GDM1 (cell line): ENCODE measurements at places on chromosomes 7 and 10.

GRCh38 chr7:69358163-69358821 is 240.0 kb upstream of the AUTS2 start:
- DNase-seq: no peak

- DNase-seq: no peak
Observed at GRCh38 chr10:80870282-80870681, 332.6 kb downstream of the SH2D4B start.

DNA sequence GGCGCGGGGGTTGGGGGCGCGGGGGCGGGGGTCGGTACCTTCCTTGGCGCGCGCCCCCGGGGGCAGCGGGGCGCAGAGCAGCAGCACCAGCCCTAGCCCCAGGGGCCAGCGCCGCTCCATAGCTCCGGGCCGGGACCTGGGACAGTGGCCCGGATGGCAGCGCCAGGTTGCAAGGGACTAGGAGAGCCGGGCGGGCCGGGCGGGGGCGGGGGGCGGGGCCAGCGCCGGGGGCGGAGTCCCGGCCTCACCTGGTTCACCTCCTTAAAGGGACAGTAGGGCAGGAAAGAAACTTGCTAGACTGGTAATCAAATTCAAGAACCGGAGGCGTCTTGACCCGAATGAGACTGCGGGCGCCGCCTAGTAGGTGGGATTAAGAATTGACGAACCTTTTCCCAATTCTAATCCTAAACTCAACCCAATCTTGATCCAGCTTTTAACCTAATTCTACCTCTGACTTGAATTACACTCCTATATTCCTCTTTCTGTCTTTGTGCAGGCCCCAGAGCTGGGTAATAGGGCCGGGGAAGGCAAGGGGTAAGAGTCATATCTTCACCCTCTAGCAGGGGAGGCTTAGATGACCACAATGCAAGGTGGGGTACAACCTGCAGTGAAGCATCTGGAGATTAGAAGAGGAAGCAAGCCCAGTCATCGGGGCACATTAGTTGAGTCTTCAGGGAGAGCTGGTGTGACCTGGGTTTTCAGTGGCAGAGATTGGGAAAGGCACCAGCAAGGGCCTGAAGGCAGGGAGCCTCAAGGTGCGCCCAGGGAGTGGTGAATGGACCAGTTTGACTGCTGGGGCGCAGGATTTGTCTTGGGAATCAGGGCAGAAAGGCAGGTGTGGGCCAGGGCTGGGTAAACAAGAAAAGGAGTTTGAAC is at the start of gene EPHA1:
EPHA1 (minus strand) TSS at position 171 of the 876 bp plus-strand sequence; CDS start at position 120, 51 bp downstream.
- no peak for DNase-seq

DNA sequence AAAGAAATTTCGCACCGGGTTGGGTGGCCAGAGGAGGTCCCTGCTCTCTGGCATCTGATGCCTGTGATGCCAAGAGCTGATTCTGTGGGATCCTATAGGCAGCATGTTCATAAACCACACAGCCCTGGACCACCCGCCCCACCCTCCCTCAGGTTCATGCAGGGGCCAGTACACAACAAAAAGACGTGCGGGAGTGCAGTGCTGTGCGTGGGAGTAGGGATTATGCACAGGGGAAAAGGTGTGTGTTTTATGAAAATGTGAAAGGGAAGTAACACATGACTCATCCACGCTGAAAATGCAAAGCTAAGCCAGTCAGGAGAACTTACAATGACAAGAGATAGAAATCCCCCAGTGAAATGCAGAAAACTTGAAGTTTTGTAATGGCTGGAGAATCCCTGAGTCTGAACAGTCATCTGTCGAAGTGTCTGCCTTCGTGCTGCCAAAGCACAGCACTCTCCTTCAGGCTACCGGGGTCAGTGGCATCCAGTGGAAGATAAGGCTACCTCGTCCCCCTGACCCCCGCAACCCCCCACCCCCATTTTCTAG is 1.1 kb downstream of the KIAA1217 start:
- DNase-seq: peak; percentile 46

DNA sequence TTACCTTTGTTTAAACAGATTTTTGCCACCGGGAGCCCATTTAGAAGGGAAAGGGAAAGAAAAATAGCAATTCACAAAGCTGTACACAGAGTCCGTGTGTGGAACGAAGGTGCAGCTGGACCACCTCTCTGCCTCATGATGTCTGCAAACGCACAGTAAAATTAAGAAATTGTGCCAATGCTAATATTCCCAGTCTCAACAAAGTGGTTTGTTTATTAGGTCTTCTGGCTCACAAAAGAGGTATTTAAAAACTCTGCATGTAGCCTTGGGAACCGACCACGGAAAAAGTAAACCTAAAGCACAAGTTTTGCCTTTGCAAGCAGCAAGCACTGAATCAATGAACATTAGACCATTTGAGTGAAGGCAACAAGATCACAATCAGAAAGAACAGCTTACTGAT is 57.7 kb downstream of the CREB3L2 start:
- DNase-seq: no peak

DNA sequence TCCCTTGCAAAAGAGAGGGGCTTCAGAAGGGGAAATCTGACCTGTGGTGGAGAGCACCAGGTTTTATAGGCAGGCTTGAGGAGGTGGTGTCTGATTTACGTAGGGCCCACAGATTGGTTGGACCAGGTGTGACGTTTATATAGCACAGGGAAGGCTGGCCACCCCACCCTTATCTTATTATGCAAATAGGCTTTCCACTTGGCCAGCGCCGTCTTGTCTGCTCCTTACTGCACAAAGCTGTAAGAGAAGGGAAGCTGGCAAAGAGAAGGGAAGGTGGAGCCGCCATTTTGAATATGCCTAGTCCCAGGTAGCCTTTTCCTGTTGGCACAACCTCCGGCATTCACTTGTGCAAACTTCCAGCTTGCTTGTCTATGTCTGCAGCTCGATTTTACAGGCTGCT is 221.4 kb downstream of the GATA3 start:
- DNase-seq: no peak

DNA sequence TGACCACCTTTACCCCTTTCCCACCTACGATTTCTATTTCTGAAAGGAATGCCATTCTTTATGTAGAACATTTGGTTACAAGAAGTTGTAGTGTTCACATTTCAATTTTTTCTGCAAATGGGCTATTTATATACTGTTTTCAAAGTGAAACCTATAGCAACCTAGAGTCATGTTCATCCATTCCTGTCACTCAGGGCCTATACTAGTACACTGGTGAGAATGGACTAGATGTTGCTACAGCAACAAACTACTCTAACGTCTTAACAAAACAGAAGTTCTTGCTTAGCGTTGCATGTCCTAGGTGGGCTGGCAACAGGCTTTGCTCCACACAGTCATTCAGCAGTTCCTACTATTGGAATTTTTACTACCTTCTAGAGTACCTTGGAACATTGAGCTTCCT is 16.3 kb downstream of the CASD1 start:
- DNase-seq: no peak

DNA sequence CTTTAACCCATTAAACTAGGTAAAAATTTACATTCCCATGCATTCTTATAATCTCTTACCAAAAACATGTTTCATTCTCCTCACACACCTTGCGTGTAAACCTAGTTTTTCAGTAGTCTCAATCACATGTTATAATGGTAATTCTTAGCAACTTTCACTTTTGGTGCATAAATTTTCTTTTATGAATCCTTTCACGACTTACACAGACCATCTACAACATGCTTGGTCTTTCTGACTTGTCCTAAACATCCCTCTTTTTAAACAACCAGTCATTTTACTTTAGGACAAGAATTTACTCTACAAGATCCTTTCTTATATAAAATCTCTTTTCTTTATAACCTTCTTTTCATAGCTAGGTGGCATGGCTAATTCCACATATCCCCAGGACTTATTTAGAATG is 25.8 kb downstream of the FBXL13 start:
- no peak for DNase-seq

DNA sequence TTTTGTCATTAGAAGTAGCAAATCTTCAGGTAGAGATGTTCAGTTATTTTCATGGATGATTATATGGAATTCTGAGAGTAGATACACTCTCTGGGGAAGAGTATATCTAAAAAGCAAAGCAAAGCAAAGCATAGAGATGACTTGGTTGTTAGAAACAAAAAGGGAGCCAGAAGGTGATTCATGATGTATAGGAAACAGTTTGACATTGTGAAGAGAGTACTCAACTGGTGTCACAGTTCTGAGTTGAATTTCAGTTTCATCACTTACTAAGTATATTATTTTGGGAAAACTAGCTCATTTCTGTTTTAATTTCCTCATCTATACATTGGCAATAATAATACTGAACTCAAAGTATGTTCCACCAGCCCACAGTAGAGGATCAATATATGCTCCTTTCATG is 86.8 kb downstream of the SEMA3C start:
- DNase-seq: no peak

DNA sequence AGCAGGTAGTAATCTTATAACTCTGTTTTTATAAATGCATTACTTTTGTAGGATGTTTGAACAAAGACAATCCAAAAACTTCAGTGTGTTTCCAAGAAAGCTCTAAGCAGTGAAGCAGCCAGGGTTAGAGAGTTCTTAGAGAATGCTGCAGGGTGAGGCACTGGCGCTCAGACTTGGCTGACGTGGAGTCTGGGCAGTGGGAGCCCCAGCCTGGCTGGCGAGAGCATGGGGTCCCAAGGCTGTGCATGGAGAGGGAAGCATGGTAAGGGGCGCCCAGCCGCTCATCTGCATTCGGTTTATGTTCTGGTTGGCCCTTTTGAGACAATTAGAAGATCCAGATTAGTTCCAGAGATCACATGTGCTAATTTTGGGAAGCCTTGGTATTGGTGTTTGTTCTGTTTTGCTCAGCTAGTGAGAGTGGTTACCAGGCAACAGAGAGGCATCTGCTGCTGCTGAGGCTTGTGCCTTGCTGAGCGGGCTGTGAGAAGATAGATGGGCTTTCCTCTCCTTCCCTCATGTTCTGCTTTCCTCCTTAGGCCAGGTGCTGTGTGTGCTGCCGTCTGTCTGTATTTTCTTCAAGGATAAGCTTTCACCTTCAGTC is 10.3 kb downstream of the SUN1 start:
- DNase-seq: no peak

GRCh38 chr10:27041196-27041595 is 59.1 kb downstream of the ANKRD26 start:
- no peak for DNase-seq

DNA sequence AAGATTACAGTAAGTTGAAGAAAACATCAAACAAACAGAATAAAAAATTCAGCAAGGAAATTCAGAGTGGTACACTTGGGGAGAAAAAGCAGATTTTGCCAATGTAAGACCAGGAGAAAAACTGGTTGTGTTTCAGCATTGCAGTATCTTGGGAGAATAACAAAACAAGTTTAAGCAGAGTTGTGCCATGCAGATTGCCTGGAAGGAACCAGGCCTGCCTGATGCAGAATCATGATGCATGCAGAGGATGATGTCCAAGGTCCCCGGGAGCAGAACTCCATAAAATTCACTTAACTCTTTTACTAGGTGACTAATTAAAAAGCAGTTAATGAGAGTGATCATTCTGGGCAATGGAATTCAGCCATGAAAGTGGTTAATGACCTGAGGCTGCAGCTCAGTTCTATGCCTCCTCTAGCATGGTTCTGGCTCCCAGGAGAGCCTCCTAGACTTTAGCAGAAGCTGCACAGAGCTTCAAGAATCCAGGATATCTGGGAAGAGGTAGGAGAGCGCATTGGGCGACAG is 379.7 kb upstream of the C7orf33 start:
- DNase-seq: no peak

- no peak for DNase-seq
Observed at GRCh38 chr7:66638309-66639099, 9.8 kb downstream of the KCTD7 start.

DNA sequence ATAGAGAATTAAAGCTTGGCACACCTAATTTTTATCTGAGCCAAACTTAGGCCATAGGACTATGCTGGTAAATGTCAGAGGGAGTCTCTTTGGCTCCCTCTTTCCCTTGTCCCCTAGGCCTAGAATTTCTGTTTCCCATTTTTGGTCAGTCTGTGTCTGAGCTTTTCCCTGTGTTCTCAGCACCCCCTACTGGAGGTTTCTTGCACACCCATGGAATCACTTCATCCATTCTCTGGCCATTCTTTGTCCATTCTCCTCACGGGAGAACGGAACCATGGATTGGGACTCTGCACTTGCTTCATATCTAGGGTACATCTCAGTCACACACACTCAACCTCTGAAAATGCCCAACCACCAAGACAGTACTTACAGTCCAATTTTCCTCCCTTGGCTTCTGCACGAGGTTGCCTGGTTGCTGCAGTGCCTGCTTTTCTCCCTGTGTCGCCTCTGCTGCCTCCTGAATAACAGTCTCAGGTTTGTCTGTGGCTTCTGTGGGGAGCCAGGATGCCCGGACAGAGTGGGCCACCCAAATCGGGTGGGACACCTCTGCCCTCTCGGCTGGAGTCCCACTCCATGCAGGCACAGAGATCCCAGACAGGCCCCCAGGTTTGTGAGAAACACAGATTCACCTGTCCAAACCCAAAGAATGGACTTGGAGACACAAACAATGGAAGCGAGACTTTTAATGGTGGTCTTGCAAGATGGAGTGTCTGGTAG is 35.1 kb upstream of the DNAH11 start:
- DNase-seq: no peak

- DNase-seq: no peak
Observed at GRCh38 chr7:128725531-128725930, 13.6 kb upstream of the CALU start.

GRCh38 chr10:32112055-32112454 is 55.8 kb upstream of the KIF5B start:
- DNase-seq: no peak

GRCh38 chr10:115091161-115091560 is 2.0 kb upstream of the ATRNL1 start:
- DNase-seq: no peak

GRCh38 chr10:4790045-4790444 is 36.0 kb upstream of the AKR1E2 start:
- no peak for DNase-seq

DNA sequence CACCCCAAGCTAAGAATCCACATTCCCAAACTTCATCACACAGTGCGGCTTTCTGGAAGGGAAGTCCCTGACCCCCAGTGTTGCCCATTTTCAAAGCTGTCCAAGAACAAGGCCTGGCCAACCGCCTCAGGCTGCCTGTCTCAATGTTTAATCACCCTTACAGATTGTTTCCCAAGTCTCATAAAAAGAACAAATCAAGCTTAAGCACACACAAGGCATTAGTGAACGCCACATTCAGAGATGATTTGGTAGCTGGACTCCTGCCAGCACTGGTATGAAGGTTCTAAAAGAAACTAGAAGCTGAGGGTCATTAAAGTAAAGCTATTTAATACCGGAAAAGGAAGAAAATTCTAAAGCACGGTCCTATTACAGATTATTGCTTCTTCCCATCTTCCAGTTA is 35.6 kb downstream of the C10orf90 start:
- DNase-seq: no peak

GRCh38 chr10:21523557-21524008 is 1.9 kb downstream of the SKIDA1 start:
- no peak for DNase-seq

DNA sequence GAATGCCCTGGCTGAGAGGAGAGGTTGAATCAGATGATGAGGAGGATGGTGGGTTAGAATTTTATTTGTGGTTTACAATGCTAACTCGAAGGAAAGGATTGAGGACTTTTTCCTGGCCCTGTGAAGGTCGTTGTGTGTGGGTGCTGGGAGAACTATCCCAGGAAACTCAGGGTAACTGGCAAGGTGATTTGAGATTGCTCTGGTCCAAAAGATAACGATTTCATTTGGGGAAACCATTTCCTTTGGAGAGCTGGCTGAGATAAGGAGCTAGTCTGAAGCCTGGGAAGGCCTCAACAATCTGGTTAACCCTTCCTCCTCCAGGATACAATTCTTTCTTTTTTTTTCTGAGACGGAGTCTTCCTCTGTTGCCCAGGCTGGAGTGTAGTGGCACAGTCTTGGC is 33.0 kb downstream of the HK1 start:
- DNase-seq: no peak

- no peak for DNase-seq
Observed at GRCh38 chr7:96287132-96287531, 34.8 kb downstream of the SLC25A13 start.

- DNase-seq: no peak
Observed at GRCh38 chr10:112959207-112959838, 9.3 kb downstream of the TCF7L2 start.
